Stimulated activated CD8-positive, alpha-beta memory T cell treated with anti-CD3 and anti-CD28 coated beads, Interleukin-15, amount 100 ng/mL, for 24 hours (primary cell): ENCODE measurements at places on chromosomes 4 and X.

DNA sequence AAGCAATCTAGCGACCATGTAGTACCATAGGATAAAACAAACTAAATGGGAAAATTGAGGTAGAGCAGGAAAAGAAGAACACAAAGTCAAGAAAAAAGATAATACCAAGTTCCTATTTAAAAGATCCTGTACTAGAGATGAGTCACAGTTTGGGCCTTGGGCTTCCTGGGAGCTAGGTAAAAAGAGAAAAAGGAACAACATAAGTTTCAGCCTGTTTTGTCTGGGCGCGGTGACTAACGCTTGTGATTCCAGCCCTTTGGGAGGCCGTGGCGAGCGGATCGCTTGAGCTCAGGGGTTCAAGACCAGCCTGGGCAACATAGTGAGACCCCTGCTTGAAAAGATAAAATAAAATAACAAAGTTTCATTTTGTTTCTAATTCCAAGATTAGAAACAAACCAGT lies 14.0 kb upstream of the TMEM156 start:
- no peak for DNase-seq

DNA sequence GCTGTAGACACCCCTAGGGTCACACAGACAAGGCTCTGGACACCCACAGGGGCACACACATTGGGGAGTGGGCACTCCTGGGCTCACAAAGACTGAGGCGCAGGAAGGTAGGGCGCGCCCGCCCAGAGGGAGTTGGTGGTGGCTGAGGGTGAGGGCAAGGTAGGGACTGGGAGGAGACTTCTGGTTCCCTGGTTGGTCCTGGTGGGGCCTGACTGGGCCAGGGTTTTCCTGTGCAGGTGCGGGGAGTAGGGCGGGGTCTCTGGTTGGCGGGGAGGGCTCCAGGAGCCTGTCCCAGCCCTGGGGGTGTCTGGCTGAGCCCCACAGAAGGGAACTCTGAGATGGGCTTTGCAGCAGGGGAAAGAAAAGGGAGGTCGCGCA lies 6.7 kb upstream of the WAS start:
- no peak for DNase-seq

GRCh38 chrX:15915959-15916703 lies 61.5 kb upstream of the AP1S2 start:
- no peak for DNase-seq

DNA sequence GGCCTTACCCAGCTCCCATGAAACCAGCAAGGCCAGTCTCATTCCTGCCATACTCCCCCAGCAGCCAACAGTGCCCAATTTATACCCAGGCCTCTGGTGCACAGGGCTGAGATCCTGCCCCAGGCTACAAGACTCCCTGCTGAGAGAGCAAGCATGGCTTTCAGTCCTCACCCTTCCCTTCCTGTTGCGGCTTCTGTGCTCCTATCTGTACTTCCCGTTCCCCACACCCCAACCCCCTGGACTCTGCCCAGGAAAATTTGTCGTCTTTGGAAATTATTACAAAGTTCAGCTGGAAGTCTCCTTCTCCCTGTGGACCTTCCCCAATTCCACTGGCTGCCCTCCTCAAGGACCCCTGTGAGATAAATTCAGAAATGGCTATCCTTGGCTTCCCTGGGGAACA lies 84.1 kb upstream of the GK2 start:
- no peak for DNase-seq

DNA sequence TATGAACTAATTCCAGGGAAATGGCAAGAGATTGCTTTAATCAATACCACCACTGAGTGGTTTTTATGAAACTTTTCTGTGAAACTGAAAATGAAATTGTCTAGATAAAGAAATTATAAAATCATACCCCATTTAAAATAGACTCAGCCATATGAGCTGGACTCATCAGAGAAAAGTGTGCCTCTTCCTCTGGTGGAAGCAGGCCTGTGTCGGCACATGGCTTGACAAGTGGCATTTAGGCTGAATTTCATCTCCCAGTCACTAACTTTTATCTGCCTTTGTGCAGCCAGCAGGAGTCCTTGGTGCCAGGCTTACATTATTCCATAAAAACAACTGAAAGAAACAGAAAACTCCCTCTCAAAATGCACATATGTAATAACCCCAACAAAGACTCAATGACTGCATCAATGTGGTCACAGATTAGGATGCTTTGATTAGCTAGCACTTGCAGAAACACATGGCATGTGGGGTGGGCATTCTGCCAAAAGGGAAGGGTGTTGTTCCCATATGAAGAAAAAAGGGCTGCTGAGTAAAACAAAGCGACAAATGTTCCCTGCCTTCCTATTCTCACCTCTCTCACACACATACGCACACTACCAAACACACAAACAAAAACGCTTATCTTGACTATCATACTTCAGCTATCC lies 232.3 kb downstream of the PABPC4L start:
- DNase-seq = no peak

DNA sequence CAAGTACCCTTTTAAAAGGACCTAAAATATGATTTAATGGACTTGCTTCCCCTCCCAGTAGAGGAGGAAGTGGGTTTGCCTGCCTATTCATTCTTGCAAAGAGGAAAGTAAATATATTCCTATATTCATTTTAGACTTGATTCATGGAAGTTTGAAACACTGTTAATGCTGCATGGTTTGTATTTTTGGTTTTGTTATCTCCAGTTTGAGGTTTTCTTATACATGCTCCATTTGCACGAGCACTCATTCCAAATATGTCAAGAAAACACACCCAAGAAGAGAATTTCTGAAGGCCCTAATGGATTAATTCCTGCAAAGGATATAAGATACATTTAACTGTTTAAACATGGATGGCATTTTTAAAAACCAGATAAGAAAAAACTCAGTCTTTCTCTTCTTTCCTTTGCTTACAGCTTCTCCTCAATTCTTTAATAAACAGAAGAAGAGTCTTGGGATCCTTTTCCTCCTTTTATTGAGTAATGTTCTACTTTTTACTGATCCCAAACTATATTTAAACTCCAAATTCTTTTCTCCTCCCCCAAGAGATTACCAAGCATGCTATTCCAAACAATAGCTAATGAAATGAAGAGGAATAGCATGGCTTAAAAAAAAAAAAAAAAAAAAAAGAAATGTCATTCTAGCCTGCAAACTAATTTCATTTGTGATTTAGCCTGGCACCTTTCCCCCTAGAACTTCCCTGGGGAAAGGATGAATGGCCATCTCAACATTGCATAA lies 54.6 kb upstream of the LDB2 start:
- DNase-seq = no peak

DNA sequence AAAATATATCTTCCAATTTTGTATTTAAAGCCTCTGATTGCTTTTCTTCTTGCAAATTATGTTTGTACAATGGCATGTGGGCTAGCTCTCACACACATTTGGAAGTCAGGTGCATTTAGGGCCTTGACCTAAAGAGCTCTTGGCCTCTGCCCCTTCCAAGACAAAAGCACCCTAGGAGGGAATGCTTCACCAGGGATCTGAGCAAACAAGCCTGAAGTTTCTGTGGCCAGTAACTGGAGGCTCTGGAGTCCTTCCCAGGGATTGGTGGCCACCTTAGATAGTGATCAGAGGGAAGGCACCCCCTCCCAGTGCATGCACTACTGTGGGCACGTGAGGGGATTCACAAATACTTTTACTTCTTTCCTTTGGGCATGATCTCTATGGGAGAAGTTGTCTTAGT lies 60.3 kb upstream of the DIPK2B start:
- DNase-seq = no peak

- DNase-seq = no peak
These were observed 29.6 kb upstream of the MND1 start for GRCh38 chr4:153314915-153315314.

- DNase-seq = no peak
These were observed 65.6 kb downstream of the MRPL1 start for GRCh38 chr4:77927991-77928925.

DNA sequence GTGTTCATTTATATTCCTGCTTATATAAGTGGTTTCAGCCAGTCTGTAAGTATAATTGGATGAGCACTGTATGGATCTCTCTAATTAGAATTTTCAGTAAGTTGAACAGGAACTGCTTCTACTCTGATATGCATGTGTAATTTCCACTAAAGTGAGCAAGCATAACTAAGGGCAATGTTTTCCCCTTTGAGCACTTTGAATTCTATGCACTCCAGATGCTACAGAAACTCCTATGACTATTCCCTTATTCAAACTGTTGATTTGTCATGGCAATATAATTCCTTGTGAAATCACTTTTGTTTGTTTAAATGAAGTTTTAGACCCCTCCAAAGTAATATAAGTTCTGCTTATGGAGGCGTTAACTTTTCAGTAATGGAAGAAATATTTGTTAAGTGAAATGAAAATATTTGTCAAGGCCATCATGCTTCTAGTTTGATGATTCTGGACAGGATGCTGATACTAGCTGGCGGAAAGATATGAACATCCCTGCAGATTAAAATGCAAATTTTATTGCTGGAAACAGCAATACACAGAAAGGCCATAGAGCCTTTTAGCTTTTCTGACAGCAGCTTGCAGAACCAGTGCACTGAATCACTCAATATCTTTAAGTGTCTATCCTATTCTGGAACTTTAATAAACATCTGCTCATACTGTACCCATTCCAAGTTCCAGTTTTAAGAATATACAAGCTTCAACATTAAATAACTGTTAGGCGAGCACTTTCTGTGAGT lies 1460.8 kb downstream of the RAPGEF2 start:
- no peak for DNase-seq

DNA sequence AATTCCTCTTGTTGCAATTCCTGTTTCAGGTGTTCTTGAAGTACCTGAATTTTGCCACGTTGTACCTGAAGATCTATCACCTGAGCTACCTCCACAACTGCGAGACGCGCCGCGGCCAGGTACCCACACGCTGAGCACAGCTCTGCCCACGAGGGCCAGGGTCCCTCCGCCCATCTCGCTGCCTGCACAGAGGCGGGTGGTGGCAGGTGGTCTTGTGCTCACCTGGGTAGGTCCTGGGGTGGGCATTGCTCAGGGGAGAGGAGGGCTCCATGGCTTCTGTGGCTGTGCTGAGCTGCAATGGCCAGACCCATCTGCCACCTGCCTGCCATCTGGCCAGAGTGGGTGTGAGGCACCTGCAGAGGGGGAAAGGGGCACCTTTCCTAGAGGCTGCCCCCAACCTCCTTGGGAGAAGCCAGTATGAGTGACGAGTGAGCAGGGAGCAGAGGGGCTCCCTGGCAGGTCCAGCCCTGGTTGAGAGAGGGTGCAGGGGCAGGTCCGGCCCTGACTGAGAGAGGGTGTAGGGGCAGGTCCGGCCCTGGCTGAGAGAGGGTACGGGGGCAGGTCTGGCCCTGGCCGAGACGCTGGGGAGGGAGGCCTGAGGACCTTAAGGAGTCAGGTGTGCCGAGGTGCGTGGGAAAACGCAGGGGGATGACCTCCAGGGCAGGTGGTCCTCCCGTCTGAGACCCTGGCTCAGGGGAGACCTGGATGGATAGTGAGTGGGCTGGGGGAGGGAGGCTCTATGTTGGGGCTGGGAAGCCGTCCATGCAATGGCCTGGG lies 10.7 kb downstream of the PDE6B start:
- DNase-seq = no peak

- DNase-seq = no peak
These were observed 154.5 kb downstream of the ATP10D start for GRCh38 chr4:47639531-47639930.

DNA sequence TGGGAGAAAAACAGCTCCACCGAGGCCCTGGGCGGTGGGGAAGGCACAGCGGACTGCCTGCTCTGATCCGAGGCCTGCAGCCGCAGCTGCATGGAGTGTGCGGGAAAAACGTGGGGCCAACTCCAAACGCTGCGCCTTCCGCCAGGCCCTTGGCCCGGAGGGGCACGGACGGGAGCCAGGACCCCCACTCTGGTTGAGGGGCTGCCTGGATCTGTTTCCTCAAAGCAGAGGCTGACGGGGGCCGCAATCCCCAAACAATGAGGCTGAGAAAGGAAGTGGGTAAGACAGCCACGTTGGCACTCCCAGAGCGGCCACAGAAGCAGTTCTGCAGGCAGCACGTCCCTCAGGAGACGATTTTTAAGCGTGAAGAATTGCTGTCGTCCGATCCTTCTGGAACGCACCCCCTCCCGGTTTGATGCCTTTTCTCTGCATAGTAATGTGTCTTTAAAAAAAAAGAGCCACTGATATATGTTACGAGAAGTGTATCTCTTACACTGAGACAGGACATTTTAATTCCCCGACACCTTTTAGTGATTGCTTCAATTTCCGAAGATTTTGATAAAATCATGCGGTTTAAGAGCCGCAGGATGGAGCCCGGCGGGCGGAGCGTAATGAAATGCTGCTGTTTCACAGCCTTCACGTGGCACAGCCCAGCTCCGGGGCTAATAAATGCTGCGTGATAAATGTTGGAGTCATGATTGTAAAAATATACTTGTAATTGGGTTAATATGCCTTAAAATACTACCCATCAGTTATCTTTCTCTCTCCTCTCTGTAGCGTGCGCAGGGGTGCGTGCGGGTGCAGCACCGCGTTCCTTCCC lies 85.7 kb downstream of the FAM53A start:
- DNase-seq = no peak

DNA sequence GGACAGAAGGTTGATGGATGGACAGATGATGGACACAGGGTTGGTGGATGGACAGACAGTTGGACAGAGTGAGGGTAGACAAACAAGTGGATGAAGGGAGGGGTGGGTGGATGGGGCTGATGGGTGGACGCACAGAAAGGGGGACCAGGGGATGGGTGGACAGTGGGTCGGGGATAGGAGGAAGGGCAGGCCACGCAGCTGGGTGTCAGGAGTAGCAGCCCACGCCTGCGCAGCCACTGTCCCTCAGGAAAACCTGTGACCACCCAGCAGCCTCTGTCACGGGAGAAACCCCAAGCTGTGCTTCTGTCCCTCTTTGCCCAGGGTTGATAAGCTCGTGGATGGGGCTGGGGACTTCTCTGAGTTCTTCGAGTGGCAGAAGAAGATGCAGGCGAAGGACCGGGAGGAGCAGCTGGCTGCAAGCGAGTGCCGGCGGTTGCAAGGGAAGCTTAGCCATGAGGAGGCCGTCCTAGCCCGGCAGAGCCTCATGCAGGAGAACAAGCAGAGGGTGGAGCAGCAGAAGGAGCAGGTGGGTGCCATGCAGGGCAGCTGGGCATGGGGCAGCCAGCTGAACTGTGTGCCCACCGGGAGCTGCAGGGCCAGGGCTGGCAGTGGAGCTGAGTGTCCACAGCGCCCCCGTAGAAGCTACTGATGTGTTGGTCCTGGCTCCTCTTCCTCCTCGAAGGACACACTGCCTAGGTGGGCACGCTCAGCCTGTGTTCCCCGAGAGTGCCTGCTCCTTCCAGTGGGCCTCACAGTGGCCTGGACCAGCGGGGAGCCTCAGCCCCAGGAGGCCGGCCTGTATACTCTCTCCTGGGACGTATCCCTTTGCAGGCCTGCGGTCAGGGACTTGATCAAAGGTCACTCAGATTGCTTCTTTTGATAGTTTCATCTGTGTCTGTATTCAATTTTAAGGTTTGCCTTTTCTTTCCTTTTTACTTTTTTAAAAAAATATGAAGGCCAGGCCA lies 16.8 kb upstream of the RNF4 start:
- DNase-seq = no peak

DNA sequence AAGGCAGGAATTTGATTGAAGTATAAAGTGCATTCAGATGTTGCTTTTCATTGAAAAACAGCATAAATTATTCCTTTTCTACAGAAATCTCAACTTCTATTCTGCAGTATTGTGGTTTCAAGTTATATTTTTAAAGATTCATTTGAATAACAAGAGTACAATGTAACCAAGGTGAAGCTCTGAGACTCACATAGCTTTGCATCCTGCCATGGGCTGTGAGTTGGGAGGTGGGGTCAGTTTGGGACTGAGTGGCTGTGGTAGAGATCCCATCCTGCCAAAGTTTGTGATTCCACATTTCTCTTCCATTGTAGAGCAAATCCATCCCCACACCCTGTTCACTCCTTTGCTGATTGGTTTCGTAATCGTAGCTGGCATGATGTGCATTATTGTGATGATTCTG lies 69.2 kb downstream of the KIT start:
- DNase-seq = no peak
